ENCODE measurements at places on chromosomes 5 and 9. TPM values are rescaled to one million over a fixed set of nuclear protein-coding genes. Genes with fewer than 3 reads are reported as not detected.

ACSL6 gene
- total RNA-seq = not detected

GRCh38 chr5:139177809-139178588 lies 20.2 kb downstream of the SIL1 start:
- no peak for DNase-seq

TAF1L gene
- not detected for total RNA-seq

DNA sequence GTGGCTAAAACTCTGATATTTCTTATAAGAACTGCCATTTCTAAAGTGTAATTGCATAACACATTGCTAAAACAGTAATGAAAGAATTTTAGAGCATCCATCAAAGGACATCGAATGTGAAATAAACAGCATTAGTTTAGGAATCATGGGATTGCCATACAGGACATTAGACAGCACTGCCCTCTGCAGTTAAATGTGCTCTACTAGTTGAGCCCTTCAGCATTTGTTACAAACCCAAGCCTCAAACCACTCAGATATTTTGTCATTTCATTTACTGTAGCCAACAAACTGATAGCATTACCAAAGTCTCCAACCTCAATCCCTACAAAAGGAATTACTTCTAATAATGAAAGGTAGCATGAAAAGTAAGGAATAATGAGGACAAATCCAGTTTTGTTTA lies 116.8 kb upstream of the COX7C start:
- DNase-seq = peak; percentile 10

- peak; percentile 15 for DNase-seq
These were observed 66.7 kb upstream of the ADRA1B start for GRCh38 chr5:159849437-159850083.

NIPAL4 gene
- not detected for total RNA-seq

GRCh38 chr9:70484232-70485130 lies 70.0 kb upstream of the KLF9 start:
- peak; percentile 81 for DNase-seq

- no peak for DNase-seq
These were observed 96.5 kb upstream of the SLCO6A1 start for GRCh38 chr5:102595332-102595731.

- DNase-seq = no peak
These were observed 64.1 kb downstream of the SMIM23 start for GRCh38 chr5:171849585-171850323.

OSMR gene
- total RNA-seq = 0.03 TPM

GRCh38 chr5:131272724-131273123 lies 8.9 kb downstream of the CDC42SE2 start:
- no peak for DNase-seq

Measured in SJCRH30 (cell line).